T-helper 17 cell (primary cell): ENCODE measurements at places on chromosomes 6 and 20. TPM values are rescaled to one million over a fixed set of nuclear protein-coding genes. Genes with fewer than 3 reads are reported as not detected.

EPPIN gene
- not detected for total RNA-seq

DNA sequence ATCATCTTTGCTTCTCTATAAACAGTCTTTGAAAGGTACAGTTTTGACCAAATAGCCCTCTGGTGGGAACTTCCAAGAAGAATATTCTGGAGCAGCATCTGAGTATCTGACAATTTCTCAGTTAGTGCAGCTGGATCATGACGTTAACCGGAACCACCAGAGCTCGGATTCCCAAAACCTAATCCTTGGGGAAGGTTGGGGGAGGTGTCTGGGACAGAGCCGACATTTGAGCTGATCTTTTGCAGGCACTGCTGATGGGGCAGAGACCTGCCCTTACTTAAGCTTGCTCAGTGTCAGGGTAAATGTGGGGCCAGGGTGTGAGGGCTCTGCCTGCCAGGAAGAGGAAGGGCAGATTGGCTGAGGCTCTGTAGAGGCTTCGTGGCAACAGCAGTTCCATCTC, 416.6 kb downstream of the DHX35 start:
- no peak for DNase-seq

WFDC12 gene
- total RNA-seq = not detected

GRCh38 chr6:158654960-158655489, 5.2 kb downstream of the SYTL3 start:
- DNase-seq = no peak

ULBP2 gene
- total RNA-seq = 2.8 TPM

- DNase-seq = peak; percentile 25
Observed at GRCh38 chr20:51220293-51220706, 197.4 kb upstream of the KCNG1 start.

- DNase-seq = no peak
Observed at GRCh38 chr6:11754625-11755271, 23.9 kb downstream of the ADTRP start.

GRCh38 chr6:90695316-90695715, 108.4 kb upstream of the MAP3K7 start:
- no peak for DNase-seq

GRCh38 chr6:104682722-104683643, 176.7 kb downstream of the HACE1 start:
- peak; percentile 49 for DNase-seq

KCNB1 gene
- 0.12 TPM for total RNA-seq

GRCh38 chr6:170011204-170012036, 260.0 kb downstream of the ERMARD start:
- DNase-seq = no peak

- DNase-seq = no peak
Observed at GRCh38 chr20:33524261-33524660, 34.4 kb downstream of the CBFA2T2 start.

- DNase-seq = no peak
Observed at GRCh38 chr6:20028562-20028961, 183.7 kb downstream of the MBOAT1 start.

FAM217A gene
- not detected for total RNA-seq

DNA sequence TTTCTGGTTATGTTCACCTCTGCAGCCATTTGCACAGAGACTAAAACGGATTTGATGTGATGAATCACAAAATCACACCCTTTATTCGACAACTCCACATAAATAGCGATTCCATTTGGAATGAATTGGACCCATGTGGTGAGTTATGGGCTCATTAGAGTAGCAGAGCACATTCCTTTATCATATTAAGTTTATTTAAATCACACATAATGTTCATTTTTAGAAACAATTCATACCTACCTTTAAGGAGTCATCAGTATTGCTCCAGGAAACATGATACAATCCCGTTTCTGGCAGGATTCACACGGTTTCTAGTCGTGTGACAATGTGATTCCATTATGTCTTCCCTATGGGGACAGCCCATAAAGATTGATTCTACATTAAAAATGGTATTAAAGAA, 303.5 kb downstream of the CDH4 start:
- no peak for DNase-seq

DNA sequence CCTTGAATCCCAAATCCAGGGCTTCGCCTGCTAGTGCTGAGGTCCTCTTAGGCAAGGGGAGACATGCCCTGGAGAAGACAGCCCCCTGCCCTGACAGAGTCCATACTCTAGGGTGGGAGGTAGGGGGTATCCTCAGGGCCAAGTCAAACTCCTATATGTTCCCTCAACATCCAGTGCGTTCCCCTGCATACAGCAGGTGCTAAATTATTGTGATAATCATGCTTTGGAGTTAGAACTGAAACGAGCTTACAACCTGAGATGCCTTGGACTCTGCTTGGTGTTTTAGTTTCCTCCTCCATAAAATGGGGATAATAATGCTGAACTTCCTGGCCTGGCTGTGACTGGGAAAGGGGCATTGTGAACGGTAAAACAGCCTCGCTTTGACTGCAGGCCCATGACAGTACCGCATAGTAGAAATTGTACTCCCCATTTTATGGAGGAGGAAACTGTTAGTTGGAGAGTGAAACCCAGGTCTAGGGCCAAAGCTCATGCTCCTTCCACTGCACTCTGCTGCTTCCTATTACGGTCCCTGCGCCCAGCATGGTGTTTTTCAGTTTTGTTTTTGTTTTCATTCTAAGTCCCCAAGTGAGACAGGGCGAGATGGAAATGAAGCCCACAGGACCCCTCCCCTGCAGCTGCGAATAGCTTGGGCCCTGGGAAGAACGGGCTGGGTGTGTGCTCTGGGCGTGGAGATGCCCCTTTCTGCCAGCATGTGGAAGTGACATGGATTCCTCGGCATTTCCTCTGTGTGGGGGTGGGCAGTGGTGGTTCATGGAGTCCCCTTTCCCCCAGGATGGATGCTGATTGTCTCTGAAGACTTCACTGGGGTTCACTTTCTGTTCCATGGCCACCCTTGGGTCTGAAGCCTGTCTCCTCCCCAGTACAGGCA, 162.5 kb downstream of the VEGFA start:
- DNase-seq = no peak

DNA sequence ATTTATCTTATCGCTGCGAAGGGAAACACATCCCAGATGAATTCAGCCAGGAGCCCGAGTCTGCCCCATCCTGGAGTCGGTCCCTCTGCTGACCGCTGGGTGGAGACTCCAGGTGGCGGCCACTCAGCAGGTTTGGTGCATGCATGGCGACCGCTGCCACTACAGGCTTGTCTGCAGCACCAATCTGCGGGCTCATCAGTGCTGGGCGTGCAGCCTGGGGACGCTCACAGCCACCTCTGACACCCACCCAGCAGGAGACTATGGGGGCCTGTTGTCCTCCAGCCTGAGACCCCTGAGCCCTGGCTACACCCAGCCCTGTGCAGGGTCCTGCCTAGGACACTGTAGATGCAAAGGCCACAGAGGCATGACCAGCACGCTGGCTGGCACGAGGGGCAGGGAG, 40.5 kb upstream of the GATA5 start:
- no peak for DNase-seq
